Mesenteric fat pad (tissue), 1 donor: ENCODE measurements at places on chromosomes 7 and 10. TPM values are rescaled to one million over a fixed set of nuclear protein-coding genes. Genes with fewer than 3 reads are reported as not detected.

DNA sequence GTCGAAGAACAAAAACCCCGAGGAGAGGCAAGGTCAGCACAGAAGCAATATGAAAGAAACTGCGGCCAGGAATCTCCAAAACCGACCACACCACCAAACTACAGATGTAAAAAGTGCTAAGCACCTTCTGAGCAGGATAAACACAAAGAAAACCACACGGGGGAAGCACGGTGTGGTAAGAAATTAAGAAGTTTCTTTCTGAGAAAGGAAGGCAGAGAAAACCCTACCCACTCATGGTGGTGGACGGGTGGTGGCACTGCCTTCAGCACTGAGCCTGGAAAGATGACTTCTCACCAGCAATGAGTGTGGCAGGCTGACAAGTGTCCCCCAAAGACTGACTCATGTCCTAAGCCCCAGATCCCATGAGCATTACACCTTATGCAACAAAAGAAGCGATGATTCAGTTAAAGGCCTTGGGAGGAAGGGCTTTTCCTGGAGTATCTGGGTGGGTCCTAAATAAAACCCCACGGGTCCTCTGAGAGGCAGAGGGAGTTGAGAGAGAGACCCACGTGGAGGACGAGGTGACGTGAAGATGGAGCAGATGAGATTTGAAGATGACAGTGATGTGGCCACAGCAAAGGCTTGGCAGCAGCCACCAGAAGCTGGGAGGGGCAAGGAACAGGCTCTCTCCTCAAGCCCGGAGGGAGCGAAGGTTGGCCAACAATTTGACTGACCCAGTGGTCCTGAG, 124.9 kb downstream of the DLG5 start:
- DNase-seq, result no peak

DNA sequence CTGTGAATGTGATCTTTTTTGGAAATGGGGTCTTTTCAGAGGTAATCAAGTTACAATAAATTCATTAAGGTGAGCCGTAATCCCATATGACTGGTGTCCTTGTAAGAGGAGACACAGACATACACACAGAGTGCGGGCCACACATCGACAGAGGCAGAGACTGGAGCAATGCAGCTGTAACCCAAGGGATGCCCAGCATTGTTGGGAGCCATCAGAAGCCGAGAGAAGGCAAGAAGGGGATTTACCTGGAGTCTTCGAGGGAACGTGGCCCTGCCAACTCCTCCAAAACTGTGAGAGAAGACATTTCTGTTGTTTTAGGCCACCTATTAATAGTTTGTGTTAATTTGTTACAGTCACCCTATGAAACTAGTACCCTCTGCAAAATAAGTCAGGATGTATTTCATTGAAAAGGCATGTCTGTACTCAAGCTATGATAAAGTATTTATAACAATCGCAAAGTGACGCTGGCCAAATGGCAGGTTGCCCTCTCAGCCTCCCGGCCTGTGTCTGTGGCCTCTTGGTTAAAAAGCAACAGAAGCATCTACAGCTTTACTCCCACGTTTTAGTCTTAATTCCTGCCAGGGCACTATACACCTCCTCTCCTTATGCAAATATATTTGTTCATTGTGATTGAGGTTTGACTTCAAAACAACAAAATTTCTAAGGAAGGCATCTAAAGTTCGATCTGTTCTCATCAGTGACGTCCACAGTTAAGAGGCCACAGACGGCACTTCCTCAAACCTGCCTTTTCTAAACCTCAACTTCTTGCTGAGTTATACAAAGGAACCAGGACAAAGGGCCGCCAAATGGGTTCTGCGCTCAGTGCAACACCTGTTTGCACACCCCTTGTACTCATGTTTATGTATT, 46.8 kb downstream of the HIPK2 start:
- DNase-seq, result no peak

DNA sequence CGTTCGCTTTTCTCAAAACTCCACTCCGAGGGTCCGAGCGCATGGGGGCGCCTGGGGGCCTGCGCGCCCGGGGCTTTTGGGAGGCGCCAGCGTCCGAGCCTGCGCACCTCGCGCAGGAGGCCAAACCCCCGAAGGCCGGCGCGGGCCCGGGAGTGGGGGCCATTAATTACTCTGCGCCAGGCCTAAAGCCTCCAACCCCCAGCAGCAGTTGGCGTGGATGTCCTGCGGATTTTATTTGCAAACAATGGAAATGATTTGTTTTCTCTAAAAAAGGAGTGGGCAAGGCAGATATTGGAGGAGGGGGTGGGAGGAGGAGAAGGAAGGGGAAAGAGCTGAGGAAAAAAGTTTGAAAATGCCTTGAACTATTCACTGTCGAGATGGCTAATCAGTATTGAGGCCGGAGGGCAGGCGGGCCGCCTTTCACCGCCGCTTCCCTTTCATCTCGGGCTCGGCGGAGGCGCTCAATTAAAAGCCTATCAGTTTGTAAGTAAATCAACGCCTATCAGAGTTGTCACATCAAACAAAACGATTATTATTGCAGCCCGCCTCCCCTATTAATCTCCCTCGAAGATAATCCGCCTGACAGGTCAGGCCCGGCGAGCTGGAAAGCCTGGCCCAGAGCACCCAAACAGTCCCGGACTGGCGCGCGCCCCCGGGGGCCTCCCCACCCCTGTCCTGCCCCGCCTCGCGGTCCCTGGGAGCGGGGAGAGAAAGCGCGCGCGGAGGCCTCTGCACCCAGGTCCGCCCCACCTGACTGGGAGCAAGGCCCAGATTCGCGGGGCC, 3.4 kb upstream of the ZNF503 start:
- no peak for DNase-seq

The PRKAR1B gene
- total RNA-seq, result 11.7 TPM

The CCDC146 gene
- total RNA-seq, result 11.4 TPM

DNA sequence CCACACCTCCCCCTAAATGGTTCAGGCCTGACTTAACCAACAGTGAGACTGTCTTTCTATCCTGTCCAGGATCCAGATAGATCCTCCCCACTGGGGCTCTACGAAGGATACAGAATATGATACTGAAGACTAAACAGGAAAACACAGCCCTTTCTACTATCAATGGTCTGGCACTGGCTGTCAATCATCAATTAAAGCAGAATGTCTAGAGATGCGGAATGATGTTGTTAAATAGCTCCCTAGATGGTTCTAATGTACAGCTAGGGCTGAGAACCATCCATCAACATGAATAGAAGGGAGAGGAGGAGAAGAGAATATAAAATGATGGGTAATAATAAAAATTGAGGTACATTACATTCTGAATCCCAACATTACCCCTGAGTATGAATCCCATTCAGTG, 314.3 kb upstream of the CELF2 start:
- no peak for DNase-seq

- no peak for DNase-seq
These were observed 164.8 kb downstream of the RTKN2 start for GRCh38 chr10:62103857-62104256.

The CNNM2 gene
- total RNA-seq, result 3.1 TPM

The GSTO2 gene
- 0.45 TPM for total RNA-seq

DNA sequence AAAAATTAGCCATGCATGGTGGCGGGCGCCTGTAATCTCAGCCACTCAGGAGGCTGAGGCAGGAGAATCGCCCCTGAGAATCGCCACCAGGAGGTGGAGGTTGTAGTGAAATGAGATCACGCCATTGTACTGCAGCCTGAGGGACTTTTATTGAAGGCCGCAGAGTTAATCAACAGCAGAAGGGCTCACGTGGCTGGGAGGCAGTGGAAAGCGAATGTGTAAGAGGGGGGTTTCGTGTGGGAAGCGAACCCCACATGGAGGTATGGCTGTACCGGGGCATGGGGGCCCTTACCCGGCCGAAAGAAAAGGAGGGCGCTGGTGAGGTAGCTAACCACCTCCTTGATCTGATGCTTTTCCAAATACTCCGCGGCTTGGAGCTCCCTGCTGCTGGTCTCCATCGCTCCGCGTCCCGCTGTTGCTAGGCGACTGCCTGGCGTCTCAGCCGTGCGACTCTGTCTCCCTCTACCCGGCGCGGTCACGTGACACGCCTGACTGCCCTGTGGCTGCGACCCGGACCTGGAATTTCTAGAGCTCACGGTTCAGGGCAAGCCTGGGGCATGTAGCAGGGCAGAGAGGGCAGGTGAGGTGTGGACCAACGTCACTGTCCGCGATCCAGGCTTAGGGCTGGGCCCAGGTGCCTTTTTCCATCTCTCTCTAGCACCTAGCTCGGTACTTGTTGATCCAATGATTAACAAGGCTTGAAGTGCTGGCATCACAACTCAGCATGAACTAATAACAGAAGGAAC, at the start of gene EFCAB10:
TSS of gene EFCAB10 (minus strand) at position 428 of the 746 bp plus-strand sequence. CDS start at position 398, 30 bp downstream.
- DNase-seq, result no peak

- no peak for DNase-seq
These were observed 2.4 kb downstream of the TMEM72 start for GRCh38 chr10:44913350-44914081.

The HOXA6 gene
- total RNA-seq, result 3.1 TPM

The SNX10 gene
- 52.8 TPM for total RNA-seq

The ADRA2A gene
- 187 TPM for total RNA-seq

DNA sequence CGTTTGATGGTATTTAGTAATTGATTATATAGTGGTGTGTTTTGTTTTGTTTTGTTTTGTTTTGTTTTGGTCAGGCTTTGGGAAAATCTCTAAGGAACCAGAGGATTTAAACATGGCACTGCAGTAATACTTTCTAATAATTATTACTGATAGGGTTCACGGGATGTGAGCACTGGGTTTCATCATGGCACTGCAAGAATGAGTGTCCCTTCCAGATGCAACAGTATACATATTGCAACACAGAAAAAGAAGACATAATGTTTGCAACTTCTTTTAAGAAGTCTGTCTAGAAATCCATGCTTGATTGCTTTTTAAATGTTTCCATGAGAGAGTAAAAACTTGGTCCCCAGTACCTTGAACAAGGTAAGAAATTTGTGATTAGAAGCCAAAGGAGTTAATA, 2.2 kb upstream of the CDCA7L start:
- DNase-seq, result no peak

The PRSS1 gene
- 5.0 TPM for total RNA-seq

DNA sequence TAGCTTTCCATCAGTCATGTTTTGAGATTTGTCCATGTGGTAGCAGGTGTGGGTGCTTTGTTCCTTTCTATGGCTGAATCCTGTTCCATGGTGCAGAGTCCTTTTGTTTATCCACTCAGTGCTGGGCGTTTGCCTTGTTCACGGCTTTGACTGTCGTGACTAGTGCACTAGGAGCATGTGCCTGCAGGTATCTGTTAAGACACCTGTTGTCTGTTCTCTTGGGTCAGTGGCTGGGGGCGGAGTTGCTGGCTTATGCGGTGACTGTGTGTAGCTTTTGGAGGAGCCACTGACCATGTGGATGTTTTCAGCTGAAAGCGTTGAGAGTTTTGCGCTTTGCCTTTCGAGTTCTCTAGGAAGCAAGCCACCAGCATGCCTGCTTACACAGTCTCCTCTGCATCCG, 573.1 kb upstream of the FOXK1 start:
- DNase-seq, result no peak

DNA sequence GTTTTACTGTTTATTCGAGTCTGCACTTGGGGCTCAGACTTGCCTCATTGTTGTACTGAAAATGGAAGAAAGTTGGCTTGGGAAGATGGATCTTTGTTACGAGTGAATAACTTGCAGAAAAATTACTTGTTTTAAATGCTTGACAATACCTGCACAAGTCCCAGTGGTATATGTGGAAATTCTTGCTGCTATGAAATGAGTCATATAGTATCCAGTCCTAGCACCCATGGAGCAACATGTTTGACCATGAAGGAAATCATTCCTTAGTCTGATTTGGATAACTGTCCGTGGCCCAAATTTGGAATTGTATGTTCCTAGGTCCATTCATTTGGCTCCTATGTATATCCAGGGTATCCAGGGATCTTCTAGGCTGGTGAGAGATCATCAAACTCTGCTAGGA, 1096.8 kb downstream of the KCNMA1 start:
- DNase-seq, result no peak

DNA sequence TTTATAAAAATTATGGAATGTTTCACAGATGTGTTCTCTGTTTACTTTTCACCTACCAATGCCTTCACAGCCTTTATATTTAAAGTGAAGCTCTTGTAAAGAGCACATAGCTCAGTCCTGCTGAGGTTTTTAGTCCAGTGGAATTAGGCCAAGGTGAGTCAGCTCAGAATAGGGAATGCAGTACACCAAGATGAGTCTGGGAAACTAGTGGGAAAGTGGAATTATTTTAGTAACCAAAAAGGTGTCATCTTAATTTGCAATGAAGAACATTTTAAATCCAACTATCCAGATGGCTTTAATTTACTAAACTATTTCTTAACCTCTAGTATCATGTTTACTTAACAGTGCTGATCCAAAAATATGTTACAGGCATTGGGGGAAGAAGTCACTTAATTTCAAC, 236.3 kb upstream of the CTBP2 start:
- no peak for DNase-seq

GRCh38 chr7:130417213-130417612, 23.6 kb downstream of the CEP41 start:
- no peak for DNase-seq

GRCh38 chr7:40978047-40978446, 724.8 kb downstream of the INHBA start:
- no peak for DNase-seq

DNA sequence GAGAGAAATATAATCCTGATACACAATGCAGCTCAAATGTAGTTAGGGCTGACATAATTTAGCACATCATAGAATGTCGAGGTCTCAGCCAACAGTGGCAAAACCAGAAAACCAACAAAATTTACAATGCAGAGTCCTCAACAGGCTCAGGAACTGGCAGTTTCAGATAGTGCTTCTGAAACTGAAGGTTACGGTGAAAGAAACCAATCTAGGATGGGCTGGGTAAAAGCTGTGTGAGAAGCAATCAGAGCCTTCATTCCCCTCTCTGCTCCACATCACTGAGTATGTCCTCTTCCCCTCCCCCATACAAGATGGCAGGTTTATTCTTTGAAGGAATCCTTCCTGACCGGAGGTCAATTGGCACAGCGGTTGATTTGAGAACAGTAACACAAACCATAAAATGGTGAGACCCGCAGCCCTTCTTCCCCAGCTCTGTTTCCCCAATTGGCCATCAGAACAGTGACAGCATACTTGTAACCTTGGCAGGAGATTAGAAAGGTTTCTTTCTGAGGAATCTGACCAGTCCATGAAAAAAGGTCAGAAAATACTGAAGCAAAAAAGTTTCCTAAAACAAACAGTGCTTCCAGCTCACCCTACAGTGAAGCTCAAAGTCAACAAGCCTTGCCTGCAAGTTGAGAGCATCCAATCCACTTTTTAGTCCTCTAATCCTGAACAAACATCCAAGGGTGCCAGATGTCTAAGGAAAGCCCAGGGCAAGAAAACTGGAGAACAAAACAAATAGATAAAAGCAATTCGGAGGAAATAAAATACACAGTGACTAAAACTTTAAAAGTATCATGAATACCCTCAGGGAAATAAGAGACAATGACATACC, 53.9 kb upstream of the IL6 start:
- no peak for DNase-seq

GRCh38 chr7:17971411-17971810, 31.1 kb upstream of the SNX13 start:
- no peak for DNase-seq
